ENCODE measurements at places on chromosomes 4 and X. TPM values are rescaled to one million over a fixed set of nuclear protein-coding genes. Genes with fewer than 3 reads are reported as not detected.
A peak's percentile ranks its signal among the peaks of the same experiment; 100 is the strongest.

DNA sequence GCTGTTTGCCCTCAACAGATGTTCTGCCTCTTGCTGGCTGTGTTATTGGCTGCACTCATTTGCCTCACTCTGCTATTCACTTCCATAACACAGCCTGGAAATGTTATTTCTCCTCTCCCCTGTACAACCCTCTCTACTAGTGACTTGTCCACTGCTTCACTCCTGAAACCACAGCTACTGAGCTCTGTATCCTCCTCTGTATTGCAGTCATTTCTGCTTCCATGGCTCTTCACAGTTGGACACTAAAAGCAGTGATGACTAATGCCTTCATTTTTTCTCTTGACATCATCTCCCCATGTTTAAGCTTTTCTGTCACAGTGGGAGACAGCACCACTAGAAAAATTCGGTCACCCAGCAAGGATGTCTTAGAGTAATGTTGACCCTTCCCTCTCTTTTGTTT lies 123.0 kb upstream of the PPP1R2C start:
- DNase-seq: no peak

DNA sequence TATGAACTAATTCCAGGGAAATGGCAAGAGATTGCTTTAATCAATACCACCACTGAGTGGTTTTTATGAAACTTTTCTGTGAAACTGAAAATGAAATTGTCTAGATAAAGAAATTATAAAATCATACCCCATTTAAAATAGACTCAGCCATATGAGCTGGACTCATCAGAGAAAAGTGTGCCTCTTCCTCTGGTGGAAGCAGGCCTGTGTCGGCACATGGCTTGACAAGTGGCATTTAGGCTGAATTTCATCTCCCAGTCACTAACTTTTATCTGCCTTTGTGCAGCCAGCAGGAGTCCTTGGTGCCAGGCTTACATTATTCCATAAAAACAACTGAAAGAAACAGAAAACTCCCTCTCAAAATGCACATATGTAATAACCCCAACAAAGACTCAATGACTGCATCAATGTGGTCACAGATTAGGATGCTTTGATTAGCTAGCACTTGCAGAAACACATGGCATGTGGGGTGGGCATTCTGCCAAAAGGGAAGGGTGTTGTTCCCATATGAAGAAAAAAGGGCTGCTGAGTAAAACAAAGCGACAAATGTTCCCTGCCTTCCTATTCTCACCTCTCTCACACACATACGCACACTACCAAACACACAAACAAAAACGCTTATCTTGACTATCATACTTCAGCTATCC lies 232.3 kb downstream of the PABPC4L start:
- DNase-seq: no peak

Gene XAGE1A
- total RNA-seq: not detected

Gene HERC5
- 11.8 TPM for total RNA-seq

GRCh38 chr4:173371292-173372192 lies 788 bp downstream of the SAP30 start:
- DNase-seq: peak; percentile 31

Data from naive thymus-derived CD4-positive, alpha-beta T cell (primary cell).